ENCODE measurements at places on chromosomes 13 and 19.

- no peak for DNase-seq
Observed at GRCh38 chr13:67232384-67232783, 2.2 kb upstream of the PCDH9 start.

DNA sequence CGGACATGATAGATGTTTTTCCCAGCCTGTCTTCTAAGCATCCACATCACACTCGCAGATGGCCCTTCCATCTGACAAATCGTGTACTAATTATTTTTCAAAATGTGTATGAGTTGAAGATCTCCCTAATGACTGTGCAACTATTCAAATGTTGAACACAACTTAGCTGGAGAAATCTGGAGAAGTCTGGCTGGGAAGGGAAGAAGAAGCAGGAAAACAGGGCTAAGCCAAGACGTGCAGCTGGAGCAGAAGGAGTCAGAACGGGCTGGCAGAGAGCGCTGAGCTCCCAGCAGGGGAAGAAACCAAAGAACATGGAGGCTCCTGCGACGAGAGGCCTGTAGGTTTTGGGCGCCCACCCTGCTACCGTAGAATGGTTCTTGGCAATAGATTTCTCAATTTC lies 13.2 kb upstream of the LATS2 start:
- DNase-seq: peak; percentile 80

DNA sequence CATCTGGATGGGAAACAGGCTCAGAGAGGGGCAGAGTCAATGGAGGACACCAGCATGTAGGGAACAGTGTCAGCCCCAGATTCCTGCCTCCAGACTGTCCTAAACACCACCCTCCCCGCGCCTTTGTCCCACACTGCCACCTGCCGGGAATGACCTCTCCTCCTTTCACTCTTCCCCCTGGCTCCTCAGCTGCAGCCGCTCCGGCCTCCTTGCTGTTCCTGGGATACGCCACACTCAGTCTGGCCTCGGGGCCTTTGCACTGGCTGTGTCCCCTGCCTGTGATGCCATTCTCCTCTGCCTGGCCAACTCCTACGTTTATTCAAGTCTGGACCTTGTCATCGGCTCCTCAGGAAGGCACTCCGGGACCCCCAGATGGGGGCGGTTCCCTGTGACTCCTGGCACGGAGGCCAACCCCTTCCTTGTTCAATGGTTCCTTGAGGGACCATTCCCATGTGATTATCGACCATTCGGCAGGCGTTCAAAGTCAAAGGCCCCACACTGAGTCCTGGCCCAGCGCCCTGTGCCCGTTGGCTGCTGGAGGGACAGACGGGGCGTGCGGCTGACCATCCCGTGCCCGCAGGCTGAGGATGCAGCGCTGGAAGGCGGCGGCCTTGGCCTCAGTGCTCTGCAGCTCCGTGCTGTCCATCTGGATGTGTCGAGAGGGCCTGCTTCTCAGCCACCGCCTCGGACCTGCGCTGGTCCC lies 15.8 kb downstream of the FUT6 start:
- no peak for DNase-seq

DNA sequence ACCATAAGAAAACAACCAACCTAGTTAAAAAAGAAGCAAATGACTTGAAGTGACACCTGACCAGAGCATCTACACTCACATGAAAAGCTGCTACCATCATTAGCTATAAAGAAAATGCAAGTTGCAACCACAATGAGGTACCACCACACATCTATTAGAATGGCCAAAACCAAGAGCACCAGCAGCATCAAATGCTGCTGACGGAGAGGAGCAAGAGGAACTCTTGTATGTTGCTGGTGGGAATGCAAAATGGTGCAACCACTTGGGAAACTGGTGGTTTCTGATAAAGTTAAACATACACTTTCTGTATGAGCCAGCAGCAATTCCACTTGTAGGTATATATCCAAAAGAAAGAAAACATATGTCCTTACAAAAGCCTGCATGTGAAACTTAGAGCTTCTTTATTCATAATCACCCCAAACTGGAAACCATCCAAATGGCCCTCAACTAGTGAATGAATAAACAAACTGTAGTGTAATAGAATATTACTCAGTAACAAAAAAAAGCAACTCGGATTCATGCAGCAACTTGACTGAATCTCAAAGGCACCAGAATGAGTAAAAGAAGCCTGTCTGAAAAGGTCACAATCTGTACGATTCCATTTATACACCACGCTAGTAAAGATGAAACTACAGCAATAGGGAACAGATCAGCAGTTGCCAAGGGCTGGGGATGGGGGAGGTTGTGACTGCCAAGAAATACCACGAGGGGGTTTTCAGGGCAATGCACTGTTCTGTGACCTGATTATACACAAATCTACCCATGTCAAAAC lies 60.9 kb upstream of the RANBP3 start:
- no peak for DNase-seq

DNA sequence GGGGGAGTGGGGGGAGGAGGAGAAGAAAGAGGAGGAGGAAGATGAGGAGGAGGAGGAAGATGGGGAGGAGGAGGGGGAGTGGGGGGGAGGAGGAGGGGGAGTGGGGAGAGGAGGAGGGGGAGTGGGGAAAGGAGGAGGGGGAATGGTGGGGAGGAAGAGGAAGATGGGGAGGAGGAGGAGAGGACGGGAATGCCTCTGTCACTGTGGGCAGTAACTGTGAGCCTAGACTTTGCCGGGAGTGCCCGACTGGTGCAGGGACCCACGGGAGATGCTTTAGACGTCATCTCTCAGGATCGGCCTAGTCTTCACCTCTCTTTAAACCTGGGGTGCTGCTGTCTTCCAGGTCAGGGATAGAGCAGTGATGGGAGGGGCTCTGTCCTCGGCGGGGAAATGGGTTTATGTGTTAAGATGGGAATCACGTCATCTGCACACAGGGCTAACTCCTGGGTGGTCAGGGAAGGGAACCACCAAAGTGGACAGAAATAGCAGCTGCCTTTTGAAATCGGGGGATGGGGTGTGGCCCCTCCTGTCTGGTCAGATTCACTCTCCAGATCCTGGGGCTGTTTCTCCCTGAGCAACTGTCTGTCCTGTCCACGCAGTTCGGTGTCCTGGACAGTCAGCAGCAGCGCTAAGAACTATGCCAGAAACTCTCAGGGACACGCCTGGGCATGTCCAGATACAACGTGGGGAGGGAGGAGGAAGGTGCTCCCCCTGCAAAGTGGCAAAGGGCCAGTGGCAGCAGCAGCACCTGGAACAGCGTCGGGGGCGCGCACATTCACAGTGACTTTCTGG lies 26.9 kb downstream of the GAS6 start:
- DNase-seq: peak; percentile 64

DNA sequence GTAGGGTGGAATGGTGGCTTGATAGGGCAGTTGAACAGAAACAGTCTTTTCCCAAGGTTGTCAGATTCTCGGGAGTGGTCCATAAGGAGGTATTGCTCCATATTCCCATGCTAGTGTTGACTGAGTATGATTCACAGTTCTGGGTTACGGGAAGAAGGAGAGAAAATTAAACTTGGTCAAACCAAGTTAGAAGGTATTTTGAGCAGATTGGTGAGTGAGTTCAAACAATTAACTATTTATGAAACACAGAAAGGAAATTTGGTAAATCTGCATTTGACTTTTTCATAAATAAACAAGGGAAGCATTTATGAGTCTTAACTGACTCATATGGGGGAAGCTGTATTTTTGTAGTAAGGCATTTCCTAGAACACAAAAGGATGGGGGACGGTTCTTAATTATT lies 2419.4 kb downstream of the PCDH9 start:
- no peak for DNase-seq

DNA sequence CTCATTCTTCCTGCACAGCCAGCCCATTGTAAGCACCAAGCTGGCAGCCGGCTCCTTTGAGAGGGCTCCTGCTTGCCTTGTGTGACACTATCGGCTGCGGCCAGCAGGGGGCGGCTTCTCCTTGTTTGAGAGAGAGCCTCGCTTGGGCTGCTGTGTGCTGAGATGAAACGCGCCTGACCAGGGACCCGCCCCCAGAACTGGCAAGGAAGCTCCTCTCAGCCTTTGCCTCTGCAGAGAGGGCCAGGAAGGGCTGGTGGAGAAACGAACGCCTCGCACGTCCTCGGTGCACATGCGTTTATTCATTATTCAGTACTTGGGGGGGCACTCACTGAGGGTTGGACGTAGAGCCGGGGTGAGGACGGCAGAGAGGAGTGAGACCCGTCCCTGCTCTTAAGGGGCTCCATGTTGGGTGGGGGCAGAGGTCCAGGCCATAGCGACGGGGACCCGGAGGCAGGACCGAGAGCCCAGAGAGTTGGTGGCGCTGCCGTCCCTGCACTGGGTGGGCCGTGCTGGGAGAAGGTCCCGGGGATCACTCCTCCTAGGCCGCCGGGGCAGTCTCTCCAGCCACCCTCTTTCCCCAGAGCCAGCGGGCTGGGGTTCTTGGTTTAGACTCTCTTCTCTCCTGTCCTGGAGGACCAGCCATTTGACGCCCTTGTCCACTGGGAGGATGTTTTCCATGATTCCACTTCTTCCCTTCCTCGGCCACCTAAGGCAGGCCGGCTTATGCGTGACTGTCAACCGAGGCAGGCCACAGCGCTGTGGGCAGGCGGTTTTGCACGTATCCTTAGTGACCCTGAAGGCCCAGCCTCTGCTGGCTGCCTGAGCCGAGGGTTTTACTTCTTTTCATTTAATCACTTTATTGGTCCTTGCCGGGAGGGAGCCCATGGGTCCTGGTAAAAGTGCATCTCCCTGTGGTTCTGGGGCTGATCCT lies 174.5 kb downstream of the KATNAL1 start:
- DNase-seq: peak; percentile 96

DNA sequence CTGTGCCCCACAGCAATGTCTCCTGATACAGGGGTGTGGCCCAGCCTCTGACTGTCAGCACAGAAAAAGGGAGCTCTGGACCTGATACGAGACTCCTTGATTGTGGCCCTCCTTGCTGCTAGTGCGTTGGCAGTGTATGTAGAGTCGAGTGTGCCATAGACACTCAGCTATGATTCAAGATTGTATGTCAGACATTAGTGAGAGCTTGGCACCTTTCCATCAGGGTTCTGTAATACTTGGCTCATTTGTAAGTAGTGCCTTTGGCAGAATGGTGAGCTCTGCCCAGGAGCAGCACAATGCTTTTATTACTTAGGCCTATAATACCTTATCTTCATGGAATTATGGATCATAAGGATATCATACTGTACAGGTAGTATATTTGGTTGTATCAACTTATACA lies 83.4 kb downstream of the ATP8A2 start:
- DNase-seq: no peak

- no peak for DNase-seq
Observed at GRCh38 chr13:40153516-40153915, 498.1 kb downstream of the COG6 start.

GRCh38 chr13:25169951-25170553 lies 2.0 kb downstream of the AMER2 start:
- DNase-seq: no peak

DNA sequence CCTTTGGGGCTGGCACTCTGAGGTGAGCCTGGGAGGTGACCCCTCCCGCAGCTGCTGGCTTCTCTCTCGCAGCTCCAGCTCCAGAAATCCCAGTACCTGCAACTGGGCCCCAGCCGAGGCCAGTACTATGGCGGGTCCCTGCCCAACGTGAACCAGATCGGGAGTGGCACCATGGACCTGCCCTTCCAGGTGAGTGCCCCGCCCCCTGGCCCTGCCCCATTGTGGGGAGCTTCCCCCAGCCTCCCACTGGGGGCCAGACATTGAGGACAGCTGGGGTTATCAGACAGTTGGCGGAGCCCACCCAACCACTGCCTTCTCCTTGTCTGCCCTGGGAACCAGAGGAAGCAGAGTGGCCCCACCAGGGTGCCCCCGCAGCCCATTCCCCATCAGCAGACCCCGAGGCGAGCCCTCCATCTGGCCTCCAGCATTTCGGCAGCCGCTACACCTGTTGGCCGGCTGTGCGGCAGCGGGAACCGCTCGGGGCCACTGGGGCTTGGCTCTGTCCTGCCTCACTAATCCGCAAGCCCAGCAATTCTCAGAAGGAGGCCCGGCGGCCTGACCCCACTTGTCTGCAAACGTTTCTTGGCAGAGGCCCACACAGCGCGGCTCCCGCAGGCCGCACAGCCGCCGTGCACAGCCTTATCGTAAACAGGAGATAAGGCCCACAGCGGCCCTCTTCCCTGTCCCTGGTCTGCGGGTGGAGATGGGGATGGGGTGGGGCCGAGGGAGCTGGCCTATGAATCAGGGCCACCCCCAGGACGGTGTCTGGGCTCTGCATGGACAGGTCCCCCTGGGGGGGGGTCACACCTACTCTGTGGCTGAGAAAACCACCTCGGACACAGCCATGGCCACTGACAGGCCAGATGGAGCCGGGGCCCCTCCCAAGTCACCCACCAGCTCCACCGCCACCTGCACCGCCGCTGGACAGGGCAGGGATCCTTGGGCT lies 48.0 kb downstream of the COMP start:
- peak; percentile 80 for DNase-seq

DNA sequence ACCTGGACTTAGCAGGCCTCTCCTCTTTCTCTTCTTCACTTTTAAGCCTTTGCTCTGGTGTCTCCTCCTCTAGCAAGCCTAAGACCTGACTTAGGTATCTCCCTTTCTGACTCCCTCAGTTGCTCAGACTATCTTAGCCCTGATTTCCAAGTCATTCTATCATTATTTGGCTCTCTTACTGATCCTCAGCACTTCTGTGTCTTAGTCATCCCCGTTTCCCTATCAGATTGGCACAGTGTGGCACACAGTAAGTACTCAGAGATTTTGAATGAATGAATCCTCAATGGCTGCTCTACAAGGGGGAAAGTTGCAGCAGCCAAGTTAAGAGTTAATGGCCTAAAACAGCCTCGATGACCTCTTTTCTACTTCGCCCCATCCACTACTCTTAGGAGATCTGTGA lies 8.2 kb downstream of the KCTD12 start:
- no peak for DNase-seq

DNA sequence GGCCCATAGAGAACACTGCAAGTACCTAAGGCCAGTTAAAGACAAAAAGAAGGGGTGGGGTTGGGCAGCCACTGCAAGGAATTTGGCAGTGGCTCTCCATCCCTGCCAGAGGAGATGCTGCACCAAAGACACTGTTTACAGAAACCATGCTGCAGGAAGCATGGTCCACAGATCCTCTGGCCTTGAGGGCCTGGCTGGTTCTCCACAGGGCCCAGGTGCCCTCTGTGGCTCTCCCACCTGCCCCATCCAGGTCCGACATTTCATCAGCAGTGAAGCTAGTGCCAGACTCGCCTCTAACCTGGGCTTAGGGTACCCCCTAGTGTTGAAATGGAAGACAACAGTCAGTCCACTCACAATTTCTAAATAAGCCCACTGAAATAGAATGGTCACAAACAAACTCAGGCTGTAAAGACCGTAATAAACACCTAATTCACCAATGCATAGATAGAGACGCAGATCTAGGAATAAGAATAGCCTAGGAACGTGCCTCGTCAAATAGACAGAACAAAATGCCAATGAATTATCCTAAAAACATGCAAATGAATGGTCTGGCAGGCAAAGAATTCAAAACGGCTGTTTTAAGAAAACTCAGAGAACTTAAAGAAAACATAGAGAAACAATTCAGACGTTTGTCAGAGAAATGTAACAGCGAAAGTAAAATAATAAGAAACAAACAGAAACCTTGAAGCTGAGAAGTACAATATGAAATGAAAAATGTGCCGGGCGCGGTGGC lies 23.3 kb downstream of the LYPD4 start:
- no peak for DNase-seq

DNA sequence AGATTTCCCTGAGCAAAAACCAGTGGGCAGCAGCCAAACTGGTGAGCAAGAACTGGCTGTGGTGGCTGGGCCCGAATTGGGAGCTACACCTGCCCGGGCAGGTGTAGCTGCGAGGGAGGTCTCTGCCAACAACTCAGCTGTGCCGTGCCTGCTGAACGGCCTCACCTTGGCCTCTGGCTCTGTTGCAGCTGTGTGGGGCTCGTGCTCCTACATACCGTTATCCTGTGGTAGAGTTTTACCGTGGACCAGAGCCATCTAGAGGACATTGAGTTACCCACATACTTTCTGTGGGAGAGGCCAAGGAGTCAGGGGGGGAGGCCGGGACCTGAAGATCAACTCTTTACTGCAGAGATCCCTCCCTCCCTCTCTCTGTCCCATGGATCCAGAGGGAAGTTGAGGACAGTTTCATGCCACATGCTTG lies 113.2 kb downstream of the TM9SF2 start:
- no peak for DNase-seq

Measured in right hindlimb (tissue), 1 donor.